ENCODE measurements at places on chromosomes 7 and 10.

DNA sequence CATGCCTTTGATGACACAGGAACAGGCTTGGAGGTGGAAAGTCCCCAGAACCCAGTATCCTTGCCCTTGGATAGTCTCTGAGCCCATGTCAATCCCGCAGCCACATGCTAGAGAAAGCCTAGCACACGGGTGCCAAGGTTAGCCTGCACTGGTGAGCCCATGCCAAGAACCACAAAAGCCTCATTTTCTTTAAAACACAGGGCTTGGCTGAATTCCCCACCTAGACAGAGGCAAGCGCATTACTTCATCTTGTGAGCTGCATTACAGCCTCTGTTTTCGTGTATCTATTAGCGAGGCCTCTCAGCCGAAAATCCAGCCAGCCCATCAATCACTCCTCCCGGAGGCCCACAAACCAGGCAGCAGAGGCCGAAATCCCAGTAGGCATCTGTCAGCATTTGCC, 314.9 kb upstream of the AUTS2 start:
- DNase-seq: no peak

DNA sequence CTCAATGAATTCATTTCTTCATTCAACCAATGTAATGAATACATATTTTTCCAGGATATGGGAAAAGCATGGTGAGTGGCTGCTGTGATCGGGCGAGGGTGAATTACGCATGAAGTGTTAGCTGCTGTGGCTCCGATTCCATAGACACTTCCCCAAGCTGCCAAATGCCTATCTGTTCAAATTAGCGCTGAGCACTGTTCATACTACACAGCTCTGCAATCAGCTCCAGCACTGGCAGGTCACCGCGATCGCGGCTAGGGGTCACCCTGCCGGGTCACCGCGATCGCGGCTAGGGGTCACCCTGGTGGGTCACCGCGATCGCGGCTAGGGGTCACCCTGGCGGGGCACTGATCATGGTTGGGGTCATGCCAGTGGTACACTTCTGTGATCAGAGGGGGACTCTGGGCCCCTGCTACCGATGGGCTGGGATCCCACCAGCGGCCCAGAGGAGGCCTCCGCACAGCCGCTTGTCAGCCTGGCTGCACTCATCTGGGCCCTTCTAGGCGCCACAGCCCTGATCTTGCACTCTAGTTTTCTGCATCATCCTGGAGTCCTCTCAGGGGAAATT, 49.3 kb downstream of the JAKMIP3 start:
- no peak for DNase-seq

DNA sequence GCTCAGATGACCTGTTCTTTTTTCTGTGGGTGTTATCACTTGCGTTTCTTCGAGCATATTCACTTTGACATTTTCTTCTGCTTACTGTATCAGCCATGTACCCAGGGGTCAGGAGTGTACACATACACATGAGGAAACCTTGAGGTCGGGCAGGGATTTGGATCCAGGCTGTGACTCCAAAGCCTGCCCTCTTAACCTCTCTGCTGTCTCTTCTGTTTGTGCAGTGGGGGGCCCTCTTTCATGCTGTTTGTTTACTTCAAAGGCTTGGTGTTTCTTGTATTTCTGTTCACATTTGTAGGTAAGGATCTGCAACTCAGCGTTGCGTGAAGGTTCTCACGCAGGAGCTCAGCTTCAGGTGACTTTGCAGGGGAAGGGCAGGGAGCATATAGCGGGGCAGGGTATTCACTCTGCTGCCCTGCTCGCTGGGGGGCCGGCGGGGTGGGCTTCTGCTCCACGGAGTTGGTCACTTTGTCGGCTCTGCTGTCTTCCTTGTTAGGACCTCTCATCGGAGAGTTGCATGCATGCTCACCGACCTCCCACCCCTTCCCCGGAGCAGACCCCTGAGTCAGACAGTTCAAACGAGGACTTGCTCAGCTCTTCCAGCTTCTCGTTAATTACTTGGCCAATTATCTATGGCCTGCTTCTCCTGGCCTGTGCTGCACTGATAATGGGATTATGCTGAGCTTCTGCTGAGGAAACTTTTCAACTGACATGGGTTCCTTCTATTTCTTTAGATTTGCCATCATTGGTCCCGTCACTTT, 77.5 kb downstream of the SDK1 start:
- DNase-seq: no peak

GRCh38 chr10:50452603-50453002, 171.2 kb downstream of the SGMS1 start:
- DNase-seq: no peak

GRCh38 chr10:70147259-70147625, 742 bp upstream of the TYSND1 start:
- DNase-seq: no peak

GRCh38 chr7:27647046-27647445, 15.6 kb downstream of the HIBADH start:
- peak; percentile 67 for DNase-seq

DNA sequence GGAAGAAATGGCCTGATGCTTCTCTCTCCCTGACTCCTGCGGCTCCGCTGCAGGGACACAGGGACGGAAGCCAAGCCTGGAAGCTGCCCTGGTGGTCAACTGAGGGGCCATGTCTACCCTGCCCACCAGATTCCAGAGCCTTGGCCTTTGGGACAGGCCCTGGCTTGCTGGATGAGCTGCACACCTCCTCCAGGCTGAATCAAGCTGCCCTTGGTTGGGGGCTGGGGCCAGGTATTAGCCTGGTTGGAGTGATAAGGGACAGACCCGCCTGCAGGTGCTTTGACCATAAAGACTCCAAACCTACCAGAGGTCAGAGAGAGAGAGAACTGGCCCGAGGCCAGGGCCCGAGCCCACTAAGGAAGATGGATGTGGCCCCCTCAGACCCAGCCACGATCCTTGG, 30.1 kb downstream of the CRHR2 start:
- no peak for DNase-seq

- no peak for DNase-seq
Measured at GRCh38 chr7:33423646-33424020, 294.3 kb downstream of the BBS9 start.

DNA sequence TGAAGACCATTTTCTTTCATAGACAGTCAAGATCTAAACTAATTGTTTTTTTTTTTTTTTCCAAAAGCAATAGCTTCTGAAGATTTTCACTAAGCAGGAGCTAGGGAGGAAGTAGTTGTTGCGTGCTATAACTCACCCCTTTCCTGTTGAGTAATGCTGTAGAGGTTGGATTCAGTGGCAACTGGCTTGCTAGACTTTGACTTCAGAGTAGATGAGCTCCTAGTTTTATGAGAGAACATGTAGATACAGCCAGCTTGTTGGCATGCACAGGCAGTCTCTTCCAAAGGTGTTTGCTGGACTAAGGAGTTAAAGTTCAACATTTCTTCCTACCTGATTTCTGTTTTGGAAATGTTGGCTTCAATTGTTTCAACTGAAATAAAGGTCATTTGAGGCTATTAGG, 66.2 kb upstream of the MXI1 start:
- no peak for DNase-seq

DNA sequence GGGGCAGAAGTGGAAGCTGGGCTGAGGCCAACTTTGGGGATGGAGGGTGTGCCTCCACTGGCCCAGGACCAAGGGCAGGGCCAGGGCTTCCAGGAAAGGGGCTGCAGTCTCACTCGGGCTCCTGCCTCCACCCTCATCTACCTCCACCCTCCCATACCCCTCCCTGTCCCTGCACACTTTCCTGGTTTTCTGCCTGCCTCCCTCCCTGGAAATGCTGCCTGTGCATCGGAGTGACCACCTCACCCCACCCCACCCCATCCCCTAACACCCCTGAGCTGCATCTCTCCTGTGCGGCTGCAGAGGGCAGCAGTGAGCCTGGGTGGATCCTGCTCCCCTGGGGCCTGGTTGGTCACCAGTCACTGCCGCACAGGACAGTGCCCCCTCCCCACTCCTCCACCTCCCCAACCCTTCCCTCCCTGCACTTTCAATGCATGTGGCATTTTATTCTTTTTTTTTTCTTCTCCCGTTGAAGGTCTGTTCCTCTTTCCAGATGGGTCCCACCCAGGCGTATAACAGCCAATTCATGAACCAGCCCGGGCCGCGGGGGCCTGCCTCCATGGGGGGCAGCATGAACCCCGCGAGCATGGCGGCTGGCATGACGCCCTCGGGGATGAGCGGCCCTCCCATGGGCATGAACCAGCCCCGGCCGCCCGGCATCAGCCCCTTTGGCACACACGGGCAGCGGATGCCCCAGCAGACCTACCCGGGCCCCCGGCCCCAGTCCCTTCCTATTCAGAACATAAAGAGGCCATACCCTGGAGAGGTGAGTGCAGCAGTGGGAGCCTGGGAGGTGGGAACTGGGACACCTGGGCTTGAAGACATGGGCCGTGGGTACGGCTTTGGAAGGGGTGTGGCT, 54.1 kb upstream of the PPIF start:
- DNase-seq: peak; percentile 86
